PC-9 (cell line): ENCODE measurements at places on chromosomes 12 and 14. TPM values are rescaled to one million over a fixed set of nuclear protein-coding genes. Genes with fewer than 3 reads are reported as not detected.

The USP44 gene
- total RNA-seq, result 1.0 and 1.3 TPM in 2 replicates

The SLC16A7 gene
- total RNA-seq, result 2.7 and 5.0 TPM in 2 replicates

The LRRK2 gene
- 0.26 and 0.48 TPM in 2 replicates for total RNA-seq

The CMA1 gene
- not detected in 2 replicates for total RNA-seq

The HOXC10 gene
- 1.1 and 1.4 TPM in 2 replicates for total RNA-seq

The GPRC5A gene
- 468 and 642 TPM in 2 replicates for total RNA-seq

The KLRF1 gene
- total RNA-seq, result not detected in 2 replicates

The HAL gene
- 0.45 and 1.3 TPM in 2 replicates for total RNA-seq

The CLEC4D gene
- not detected in 2 replicates for total RNA-seq

The C12orf54 gene
- total RNA-seq, result not detected in 2 replicates

The ZBTB39 gene
- total RNA-seq, result 6.5 and 7.6 TPM in 2 replicates

The RESF1 gene
- 25.4 and 33.8 TPM in 2 replicates for total RNA-seq

The LTBP2 gene
- 121 and 124 TPM in 2 replicates for total RNA-seq

The CLEC4C gene
- not detected in 2 replicates for total RNA-seq

The KRT77 gene
- total RNA-seq, result not detected in 2 replicates

The OLR1 gene
- total RNA-seq, result 20.2 and 22.4 TPM in 2 replicates

The HOXC13 gene
- total RNA-seq, result 1.5 and 1.8 TPM in 2 replicates

The IAPP gene
- total RNA-seq, result not detected in 2 replicates

The CBLN3 gene
- total RNA-seq, result 7.6 and 8.3 TPM in 2 replicates

The CIROP gene
- total RNA-seq, result not detected in 2 replicates

The DBX2 gene
- not detected in 2 replicates for total RNA-seq

The NINJ2 gene
- total RNA-seq, result 18.5 and 19.3 TPM in 2 replicates

The LMNTD1 gene
- not detected in 2 replicates for total RNA-seq

The A2M gene
- total RNA-seq, result not detected in 2 replicates

The FOXG1 gene
- total RNA-seq, result not detected in 2 replicates

The POU6F1 gene
- 5.3 and 7.0 TPM in 2 replicates for total RNA-seq

The TMCC3 gene
- total RNA-seq, result 10.0 and 19.9 TPM in 2 replicates

The THTPA gene
- 3.4 and 4.1 TPM in 2 replicates for total RNA-seq

The ZFC3H1 gene
- 47.4 and 53.4 TPM in 2 replicates for total RNA-seq

The SLC5A8 gene
- total RNA-seq, result not detected in 2 replicates

The COA8 gene
- total RNA-seq, result 93.8 and 101 TPM in 2 replicates

The NFATC4 gene
- 48.3 and 76.3 TPM in 2 replicates for total RNA-seq

The OR10AD1 gene
- not detected in 2 replicates for total RNA-seq

The SCAF11 gene
- 95.5 and 98.7 TPM in 2 replicates for total RNA-seq

The UNG gene
- 52.5 and 54.9 TPM in 2 replicates for total RNA-seq

The CORO1C gene
- 122 and 139 TPM in 2 replicates for total RNA-seq

The GOLGA5 gene
- 17.2 and 22.6 TPM in 2 replicates for total RNA-seq

The NOXRED1 gene
- total RNA-seq, result 2.0 and 2.1 TPM in 2 replicates

The PUS7L gene
- 14.7 and 15.7 TPM in 2 replicates for total RNA-seq

The DIP2B gene
- 29.0 and 29.4 TPM in 2 replicates for total RNA-seq
